ENCODE measurements at places on chromosomes 16 and 17.

DNA sequence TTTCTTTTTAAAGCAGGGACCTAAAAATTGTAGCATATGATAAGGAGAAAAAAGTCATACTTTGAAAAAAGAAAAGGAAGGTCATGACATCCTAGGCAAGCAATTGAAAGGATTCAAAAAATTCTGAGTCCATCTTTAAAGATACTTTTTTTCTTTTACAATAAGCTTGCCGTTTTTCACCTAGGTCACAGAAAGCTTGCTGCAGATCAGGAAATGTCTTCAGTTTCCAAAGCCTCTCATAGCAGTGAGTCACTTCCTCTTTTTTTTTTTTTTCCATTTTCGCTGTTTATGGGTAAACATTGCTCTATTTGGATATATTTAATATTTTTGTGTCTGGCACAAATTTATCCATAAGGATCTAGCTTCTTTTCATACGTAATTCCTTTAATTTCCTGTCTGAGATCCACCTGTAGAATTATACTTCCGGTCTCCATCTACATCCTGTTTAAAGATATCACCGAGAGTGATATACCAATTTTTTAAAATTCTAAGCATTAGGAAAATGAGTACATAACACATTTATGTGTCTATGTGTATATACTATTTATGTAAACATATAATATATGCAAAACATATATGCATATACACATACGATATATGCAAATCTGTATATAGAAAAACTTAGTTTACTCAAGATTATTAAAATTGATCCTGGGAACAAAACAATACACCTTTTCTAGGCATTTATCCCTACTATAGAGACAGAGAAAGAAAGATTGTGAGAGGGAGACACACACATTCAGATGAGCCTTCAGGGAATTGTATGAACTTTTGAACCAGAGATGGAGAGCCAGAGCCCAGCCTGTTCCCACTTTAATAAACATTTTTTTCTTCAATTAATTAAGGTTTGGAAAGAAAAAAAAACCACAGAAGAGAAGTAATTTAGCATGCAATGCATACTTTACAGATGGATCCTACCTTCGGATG is 134.4 kb downstream of the SKAP1 start:
- no peak for DNase-seq

DNA sequence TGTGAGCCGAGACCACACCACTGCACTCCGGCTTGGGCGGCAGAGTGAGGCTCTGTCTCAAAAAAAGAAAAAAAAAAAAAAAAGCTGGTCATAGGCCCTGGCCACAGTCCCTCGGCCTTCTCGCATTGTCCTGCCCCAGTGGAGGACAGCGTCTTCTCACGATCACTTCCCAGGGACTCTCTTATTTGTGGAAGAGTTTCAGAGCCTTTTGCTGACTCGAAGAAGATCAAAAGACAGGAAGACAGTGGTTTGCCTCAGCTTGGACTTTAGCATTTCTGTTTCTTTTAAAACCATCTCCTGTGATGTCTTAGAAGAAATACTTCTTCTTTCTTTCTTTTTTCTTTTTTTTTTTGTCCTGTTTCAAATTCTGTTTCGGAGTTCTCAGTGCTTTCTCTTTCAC is 210.0 kb downstream of the FTO start:
- no peak for DNase-seq

GRCh38 chr17:34291721-34292348 is 6.3 kb downstream of the CCL11 start:
- DNase-seq = no peak

GRCh38 chr16:2715519-2715918 is 4.5 kb downstream of the PRSS27 start:
- DNase-seq = peak; percentile 78

DNA sequence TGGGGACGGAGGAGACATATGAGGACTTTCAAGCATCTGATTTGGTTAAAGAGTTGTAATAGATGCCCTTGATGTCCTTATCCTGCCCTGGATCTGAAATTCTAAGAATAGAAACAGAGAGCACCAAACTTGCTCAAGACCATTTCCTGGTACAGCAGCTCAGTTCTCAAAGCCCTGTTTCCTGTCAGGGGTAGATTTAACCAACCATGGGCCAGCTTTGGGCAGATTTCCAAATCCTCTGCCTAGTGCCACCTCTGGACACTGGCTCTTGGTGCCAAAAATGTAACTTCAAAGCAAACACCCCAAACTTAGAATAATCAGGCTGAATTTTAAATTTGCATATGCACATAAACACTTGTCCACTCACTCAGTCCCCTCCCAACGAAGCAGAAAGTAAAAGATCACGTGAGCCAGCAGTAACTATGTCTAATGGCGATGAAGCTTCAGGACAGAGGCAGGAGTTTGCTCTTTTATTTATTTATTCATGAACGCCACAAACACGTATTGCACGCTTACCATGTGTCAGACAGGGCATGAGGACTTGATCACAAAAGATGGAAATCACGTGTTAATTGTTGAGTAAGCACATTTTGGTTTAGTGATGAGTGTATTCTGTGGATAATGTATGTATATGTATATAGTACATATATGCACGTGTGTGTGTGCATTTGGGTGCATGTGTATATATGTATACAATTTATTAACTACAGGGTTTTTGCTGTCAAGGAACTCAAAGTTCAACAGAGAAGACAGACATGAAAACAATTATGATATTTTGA is 23.1 kb upstream of the SDK2 start:
- DNase-seq = no peak

GRCh38 chr17:78408476-78409050 is 30.1 kb downstream of the PGS1 start:
- no peak for DNase-seq

GRCh38 chr16:79047337-79047736 is 553.2 kb downstream of the MAF start:
- no peak for DNase-seq

GRCh38 chr17:35809855-35810461 is 674 bp downstream of the TAF15 start:
- no peak for DNase-seq

DNA sequence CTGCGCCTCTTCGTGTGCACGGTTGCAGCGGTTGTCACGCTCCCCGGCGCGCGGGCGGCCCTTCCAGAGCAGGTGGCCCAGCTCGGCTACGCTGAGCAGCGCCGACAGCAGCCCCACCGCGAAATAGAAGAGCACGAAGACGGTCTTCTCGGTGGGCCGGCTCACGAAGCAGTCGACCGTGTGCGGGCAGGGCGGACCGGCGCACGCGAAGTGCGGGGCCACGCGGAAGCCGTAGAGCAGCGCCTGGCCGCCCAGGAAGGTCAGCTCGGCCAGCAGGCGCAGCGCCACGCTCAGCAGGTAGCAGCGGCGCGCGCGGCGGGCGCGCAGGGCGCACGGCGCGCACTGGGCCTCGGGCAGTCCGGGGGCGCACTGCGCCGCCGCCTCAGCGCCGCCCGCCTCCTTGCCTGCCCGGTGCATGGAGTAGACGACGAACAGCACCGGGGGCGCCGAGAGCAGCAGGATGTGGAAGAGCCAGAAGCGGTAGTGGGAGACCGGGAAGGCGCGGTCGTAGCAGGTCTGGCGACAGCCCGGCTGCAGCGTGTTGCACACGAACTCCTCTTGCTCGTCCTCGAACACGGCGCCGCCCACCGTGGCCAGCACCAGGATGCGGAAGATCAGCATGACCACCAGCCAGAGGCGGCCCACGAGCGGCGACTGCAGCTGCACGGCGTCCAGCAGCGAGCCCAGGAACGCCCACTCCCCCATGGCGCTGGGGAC is 1.3 kb downstream of the GJD3 start:
- DNase-seq = peak; percentile 51

DNA sequence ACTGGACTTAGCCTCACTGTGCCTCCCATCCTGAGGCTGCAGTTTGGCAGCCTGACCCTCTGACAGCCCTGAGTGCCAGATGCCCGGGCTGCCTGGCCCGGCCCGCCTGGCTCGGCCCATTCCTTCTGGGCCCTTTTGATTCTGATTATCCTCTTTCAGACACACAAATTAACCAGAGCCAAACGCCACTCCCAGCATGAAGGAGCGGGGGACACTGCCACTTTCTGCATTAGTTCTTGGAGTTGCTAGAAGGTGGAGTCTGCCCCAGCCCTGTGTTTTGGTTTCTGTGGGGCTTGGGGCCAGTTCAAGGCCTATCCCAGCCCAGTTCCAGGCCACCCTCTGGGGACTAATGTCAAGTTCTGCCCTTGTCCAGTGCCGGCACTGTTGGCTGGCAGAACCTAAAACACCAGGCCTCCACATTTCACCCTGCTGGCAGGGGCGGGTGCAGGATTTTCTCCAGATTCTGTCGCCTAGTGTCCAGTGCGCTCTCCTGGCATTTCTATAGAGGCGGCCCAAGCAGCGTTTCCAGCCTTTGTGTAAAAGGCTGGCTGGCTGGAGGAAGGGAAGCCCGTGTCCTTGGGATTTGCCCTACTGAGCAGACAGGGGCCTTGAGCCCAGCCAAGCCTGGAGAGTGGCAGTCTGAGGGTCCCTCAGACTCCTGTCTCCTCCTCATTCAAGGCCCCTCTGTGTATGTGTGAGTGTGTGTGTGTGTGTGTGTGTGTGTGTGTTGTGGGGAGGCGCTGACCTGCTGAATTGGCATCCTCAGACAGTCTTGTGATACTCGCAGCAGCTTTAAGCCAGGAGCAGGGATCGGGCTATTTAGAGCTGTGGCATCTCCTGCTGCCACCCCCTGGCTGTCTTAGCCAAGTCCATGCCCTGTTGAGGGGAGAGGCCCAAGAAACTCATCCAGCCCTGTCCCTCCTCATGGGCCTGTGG is 21.4 kb downstream of the PLCD3 start:
- DNase-seq = no peak

- no peak for DNase-seq
Measured at GRCh38 chr16:73605309-73605708, 557.4 kb upstream of the ZFHX3 start.

- no peak for DNase-seq
Measured at GRCh38 chr17:55124730-55125360, 139.9 kb upstream of the HLF start.

- DNase-seq = no peak
Measured at GRCh38 chr16:86033016-86033474, 134.1 kb downstream of the IRF8 start.

Measured in stimulated activated naive CD8-positive, alpha-beta T cell treated with anti-CD3 and anti-CD28 coated beads, Interleukin-15, amount 100 ng/mL, for 72 hours (primary cell).